ENCODE measurements at places on chromosomes 13 and 19. TPM values are rescaled to one million over a fixed set of nuclear protein-coding genes. Genes with fewer than 3 reads are reported as not detected.

DNA sequence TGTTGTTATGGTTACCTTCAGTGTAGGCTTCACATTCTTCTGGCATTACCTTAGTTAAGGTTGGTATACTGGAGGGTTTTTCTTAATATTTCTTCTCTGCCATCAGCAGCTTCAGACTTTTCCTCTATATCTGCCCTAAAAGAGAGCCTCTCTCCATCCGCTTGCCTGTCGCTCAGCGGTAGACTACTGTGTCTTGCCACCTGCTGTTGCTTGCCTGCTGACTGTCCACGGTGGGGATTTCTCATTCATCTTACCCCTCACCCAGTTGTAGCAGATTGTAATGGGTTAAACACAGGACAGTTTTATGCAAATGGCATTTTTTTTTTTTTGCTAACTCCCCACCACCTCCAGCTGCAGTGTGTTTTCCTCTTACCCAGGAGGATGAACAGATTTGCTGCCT lies 577.2 kb downstream of the SLITRK5 start:
- DNase-seq = no peak

TNFSF13B gene
- total RNA-seq = 2.8 TPM

- no peak for DNase-seq
These were observed 77.7 kb upstream of the MYO16 start for GRCh38 chr13:108551674-108552073.

DNA sequence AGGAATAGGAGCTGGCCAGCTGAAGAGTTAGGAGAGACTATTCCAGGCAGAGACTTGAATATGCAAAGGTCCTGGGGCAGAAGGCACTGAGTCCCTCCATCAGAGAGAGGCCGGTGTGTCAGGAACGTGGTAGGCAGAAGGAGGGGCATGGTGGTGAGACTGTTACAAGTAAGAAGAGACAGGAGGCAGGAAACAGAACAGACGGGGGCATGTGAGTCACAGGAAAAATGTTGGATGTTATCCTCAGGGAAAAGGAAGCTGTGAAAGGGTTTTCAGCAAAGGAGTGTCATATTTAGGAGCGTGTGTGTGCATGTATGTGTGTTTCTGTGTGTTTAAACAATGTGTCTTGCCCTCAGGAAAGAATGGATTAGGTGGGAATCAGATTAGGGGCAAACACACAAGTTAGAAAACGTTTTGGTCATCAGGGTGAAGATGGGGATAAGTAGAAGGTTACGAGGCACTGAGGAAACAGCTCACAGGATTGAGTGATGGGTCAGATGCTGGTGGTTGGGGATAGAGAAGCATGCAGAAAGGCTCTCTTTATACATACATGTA lies 1.1 kb downstream of the EDDM13 start:
- DNase-seq = peak; percentile 58

ATP1A3 gene
- 0.10 TPM for total RNA-seq

PSG11 gene
- total RNA-seq = not detected

DNA sequence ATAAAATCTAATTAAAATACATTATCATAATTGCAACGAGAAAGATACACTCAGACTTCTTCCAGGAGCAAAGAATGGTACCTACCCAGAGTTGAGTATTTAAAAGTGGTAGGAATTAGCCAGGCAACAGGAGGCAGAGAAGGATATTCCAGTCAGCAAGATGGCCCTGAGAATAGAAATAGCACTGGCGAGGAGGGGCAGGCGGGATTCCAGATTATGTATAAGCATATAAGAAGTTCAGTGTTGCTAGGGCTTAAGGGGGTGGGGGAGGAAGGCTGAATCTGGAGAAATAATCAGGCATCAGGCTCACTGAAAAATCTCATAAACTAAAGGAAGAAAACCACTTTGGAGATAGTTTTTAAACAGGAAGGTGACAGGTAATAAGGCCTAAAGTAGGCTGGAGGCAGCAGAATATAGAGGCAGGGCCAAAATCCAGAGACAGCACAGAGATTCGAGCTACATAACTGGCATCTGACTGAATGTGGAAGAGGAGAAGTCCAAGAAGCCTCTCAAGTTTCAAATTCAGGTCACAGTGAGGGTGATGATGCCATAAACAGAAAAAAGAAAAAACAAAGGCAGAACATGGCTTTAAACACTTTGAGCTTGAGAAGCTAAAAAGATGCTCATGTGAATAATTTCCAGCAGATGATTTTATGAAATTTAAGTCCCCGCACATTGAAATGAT lies 7.5 kb downstream of the KPNA3 start:
- no peak for DNase-seq

ZNF112 gene
- total RNA-seq = 6.2 TPM

GNG7 gene
- 1.3 TPM for total RNA-seq

DNA sequence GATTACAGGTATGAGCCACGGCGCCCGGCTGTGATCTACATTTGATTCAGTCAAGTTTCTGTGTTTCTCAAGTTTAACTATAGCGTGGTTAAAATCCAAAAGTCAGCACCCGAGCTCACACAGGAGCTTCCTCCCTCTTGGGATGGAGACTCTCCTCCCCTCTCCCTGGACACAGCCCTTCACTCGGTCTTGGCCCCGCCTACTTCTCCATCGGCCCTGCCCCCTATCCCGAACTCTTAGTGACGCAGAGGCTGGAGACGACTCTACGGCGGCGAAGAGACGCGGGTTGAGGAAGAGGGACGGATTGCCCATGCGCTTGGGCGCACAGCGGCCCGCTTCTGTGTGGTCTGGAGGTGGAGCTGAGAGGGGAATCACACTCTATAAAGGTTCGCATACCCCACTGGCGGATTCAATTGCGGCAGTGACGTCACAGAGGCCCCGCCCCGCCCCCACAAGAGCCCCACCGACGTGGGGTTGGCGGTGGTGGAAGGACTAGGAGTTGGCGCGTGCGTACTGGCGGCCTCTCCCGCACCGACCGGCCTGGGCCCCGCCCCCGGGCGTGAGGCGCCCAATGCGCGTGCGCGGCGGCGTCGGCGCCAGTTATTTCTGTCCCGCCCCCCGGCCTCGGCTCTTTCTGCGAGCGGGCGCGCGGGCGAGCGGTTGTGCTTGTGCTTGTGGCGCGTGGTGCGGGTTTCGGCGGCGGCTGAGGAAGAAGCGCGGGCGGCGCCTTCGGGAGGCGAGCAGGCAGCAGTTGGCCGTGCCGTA lies at the start of gene TRIM28:
TRIM28 (plus strand) TSS at position 239 of the 765 bp plus-strand sequence. CDS start 694 bp downstream, outside the sequence.
- peak; percentile 99 for DNase-seq

GRCh38 chr13:99093997-99094396 lies 106.7 kb upstream of the UBAC2 start:
- DNase-seq = no peak

All from RPMI7951 (cell line).